Caki2 (cell line): ENCODE measurements at places on chromosomes 11 and 22.

DNA sequence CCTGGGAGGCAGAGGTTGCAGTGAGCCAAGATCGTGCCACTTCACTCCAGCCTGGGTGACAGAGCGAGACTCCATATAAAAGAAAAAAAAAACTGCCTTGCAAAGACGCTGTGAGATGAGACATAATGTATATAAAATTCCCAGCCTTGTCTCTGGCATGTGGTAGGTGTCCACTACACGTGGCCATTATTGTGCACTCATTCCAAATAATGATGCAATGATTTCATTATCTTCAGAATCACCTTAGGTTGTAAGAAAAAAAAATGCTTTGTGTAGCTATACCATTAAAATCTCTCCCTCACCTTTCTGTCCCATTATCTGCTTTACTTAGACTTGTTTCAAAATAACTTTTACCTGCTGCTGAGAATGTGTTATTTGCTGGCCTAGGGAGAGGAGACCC, 41.6 kb downstream of the C11orf96 start:
- no peak for DNase-seq

DNA sequence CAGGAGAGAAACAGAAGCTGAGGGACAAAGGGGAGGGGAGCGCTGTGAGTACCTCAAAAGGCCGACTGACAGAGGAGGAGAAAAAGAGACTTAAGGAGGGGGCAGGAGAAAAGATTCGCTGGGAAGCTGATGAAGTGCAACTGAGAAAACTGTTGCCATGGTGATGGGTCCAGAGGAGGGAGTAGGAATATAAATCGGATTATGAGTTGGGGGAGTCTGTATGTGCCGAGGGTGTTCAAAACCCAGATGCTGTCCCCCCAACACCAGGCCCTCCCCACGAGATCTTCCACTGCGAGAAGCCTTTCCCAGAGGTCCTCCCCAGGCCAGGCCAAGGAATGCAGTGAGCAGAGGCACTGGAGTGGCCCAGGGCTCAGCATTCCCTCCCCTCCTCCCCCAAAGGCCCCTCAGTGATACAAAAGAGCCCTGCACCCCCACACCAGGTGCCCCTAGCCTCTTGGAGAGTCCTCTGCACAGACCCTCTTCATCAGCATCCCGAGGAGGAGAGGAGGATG, 13.7 kb upstream of the BCL9L start:
- no peak for DNase-seq

- DNase-seq: no peak
Observed at GRCh38 chr11:67491276-67492068, 8.6 kb downstream of the AIP start.

DNA sequence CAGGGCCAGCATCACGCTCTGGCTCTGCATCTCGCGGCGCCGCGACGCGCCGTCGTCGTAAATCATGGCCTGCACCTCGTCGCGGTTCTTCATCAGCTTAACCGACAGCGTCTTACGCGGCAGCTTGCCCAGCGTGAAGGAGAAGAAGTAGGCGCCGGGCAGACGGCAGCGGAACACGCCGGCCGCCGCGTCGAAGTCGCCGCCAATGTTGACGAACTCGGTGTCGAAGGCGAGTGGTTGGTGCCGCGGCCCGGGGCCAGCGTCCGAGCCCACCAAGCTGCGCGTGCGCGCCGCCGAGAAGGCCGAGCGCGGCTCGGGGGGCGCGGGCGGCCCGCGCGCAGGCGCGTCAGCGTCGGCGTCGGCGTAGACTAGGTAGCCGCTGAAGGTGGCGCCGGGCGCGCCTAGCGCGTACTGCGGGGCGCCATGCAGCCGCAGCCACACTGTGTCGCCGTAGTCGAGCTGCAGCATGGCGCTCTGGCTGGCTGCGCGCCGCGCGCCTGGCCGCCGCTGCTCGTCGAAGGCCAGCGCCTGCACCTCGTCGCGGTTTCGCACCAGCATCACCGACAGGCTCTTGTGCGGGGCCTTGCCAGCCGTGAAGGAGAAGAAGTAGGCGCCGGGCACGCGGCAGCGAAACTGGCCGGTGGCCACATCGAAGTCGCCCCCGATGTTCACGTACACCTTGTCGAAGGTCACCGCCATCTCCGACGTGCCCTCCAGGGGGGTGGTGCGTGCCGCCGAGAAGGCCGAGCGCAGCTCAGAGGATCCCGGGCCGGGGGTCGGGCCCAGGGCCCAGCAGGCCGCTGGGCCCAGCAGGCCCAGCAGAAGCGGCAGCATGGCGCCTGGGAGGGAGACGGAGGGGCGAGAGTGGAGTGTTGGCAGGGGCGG, 3.7 kb downstream of the FAM180B start:
- DNase-seq: no peak

GRCh38 chr11:69825037-69825834, 6.0 kb upstream of the FGF3 start:
- DNase-seq: peak; percentile 32

GRCh38 chr11:108018708-108019107, 10.0 kb downstream of the CUL5 start:
- no peak for DNase-seq

- no peak for DNase-seq
Observed at GRCh38 chr22:30219049-30219654, 27.4 kb downstream of the LIF start.

DNA sequence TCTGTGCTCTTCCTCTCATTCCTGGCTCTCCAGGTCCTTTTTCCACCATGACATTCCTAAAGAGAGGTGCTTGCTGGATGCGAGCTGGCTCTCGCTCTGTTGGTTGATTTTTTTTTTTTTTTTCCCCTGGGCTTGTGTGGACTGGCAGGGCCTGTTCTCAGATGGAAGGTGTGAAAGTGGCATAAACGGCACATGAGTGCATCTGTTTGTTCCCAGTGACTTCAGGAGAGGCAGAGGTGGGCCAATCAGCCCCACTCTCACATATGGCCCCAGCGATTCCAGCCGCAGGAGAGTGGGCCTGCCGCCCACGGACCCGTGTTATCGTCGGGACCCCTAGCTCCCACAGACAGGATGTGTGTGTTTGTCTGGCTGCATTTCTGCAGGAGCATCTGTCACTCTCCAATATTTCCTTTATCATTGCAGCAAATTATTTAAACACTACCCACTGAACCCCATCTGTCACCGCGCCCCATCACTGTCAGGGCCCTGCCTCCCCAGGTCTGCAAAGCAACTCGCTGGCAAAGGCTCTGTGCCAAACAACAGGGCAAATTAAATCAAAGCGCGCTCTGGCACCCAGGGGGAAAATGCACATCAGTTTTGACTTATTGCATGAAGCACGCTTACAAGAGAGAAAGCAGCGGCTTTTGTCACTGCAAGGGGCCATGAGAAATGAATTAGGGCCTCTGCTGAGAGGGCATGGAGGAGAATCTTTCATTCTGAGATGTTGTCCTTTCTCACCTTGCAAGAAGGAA, 886.3 kb downstream of the NTM start:
- no peak for DNase-seq

DNA sequence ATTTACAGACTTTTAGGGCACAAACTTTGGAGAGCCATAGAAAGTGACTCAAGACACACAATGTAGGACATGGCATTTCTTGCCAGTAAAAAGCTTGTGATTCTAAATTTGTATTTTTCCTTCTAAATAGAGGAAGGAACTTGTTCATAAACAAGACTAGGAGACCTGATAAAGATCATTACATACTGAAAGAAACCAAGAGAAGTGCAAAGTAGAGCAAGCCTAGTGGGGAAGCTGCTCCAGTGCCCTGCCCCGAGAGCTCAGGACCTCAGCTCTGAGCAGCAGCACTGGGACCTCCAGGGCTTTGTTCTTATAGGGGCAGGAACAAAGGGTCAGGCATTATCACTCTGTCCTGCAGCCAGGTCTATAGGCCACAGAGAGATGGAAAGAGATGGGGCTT, 7.2 kb downstream of the IRAG1 start:
- no peak for DNase-seq

GRCh38 chr22:19174106-19175025, 4.2 kb downstream of the SLC25A1 start:
- peak; percentile 50 for DNase-seq

- DNase-seq: no peak
Observed at GRCh38 chr11:69972351-69972802, 105.7 kb upstream of the ANO1 start.

GRCh38 chr11:131449036-131450019, 78.9 kb downstream of the NTM start:
- no peak for DNase-seq

GRCh38 chr11:86148345-86148747, 79.5 kb upstream of the PICALM start:
- no peak for DNase-seq

DNA sequence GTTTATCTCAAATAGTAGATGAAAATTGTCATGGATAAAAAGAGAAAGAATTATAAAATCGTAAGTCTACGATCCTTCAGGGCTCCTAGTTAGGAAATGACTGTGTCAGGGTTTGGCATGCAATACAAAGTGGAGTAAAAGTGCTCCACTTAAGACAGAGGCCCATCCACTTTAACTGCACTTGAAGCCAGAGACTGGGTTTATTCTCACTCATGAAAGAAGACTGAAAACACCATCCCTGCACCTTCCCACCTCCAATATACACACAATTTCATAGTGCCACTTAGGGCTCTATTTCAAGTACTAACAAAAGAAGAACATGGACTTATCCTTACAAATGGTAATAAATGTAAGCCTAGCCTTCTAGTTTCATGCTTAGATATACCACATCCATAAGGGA, 70.7 kb downstream of the ANO5 start:
- DNase-seq: no peak

DNA sequence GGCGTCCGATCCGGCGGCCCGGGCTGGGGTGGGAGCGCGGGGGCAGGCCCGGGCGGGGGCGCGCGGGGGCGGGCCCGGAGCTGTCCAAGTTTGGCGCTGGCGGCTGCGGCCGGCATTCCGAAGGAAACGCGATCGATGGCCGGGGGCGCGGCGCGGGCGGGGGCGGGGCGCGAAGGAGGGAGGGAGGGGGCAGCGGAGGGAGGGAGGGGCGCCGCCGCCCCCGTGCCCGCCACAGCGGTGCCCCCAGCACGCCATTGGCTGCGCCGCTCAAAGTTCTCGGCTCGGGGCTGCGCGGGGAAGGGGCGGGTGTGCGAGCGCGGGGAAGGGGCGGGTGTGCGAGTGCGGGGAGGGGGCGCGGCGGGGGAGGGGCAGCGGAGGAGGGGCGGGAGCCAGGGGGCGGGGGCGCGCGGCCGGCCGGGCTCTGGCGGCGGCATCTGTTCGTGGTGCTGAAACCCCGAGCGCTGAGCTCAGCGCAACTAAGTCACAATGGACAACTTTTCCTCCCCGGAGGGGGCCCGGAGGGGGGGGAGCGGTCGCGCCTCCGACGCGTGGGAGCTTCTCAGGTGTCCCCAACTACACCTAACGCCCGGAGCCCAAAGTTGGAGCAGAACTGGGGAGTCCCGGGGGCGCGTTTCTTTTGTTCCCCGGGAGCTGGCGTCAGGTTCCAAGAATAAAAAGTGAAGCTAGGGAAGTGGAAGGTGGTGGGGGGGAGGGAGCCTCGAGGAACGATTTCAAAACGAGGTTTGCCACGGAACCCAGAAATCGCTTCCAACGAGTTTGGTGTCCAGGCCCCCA, 2.2 kb downstream of the PHF21B start:
- DNase-seq: peak; percentile 38

GRCh38 chr11:6928916-6929315, 2.7 kb downstream of the ZNF215 start:
- DNase-seq: no peak

DNA sequence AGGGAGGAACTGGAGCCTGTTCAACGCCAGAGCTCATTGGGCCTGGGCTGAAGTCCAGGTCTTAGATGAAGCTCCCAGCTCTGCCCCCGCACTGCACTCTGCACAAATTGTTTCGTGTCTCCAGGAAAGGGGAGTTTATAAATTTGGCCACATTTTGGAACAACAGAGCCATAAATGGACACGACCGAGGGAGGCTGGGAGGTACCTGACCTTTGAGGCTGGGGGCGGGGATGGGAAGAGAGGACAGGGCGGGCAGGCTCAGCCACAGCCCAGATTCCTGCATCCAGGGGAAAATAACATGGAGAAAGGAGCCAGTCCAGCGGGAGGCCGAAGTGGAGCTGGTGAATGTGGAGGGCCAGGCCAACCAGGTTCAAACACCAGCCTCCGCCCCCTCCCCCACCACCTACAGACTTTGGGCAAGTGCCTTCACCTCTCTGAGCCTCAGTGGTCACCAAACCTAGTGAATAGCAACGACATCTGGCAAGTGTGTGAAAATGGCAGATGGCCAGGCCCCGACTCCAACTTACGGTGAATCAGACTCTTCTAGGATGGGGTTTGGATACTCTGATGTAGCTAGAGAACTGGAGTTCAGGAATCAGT, 36.8 kb upstream of the SMTN start:
- DNase-seq: no peak

DNA sequence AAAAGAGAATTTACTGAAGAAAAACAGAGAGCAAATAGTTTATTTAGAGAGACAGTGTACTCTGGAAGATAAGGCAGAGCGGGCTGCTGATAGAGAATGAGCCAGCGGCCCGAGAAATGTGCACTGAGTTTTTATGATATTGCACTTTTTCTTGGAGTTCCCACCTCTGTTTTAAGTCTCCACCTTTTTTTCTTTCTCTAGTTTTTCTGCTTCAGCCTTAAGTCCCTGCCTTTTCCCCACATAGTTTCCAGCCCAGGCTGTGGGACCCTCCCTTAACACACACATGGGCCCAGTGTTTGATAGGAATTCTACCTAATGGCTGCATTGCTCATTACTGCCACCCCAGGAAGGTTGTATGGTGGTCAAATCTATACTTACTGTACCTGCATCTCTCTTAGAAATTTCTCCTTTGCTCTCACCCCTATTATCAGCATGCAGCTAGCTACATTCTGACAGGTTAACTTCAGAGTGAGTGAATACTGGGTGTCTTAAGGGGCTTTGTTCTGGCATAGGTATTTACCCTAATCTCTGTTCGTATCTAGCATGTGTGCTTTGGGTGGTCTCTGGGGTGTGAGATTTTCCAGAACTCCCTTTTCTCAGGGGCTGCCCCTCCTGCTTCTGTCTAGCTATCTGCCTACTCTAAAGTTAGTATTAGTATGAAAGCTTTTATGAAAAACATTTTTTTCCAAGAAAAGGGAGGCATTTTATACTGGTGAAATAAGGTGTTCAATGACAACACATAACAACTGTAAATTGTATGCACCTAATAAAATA, 127.3 kb upstream of the TOP3B start:
- DNase-seq: peak; percentile 21

- no peak for DNase-seq
Observed at GRCh38 chr11:19766206-19766605, 53.6 kb downstream of the NAV2 start.

DNA sequence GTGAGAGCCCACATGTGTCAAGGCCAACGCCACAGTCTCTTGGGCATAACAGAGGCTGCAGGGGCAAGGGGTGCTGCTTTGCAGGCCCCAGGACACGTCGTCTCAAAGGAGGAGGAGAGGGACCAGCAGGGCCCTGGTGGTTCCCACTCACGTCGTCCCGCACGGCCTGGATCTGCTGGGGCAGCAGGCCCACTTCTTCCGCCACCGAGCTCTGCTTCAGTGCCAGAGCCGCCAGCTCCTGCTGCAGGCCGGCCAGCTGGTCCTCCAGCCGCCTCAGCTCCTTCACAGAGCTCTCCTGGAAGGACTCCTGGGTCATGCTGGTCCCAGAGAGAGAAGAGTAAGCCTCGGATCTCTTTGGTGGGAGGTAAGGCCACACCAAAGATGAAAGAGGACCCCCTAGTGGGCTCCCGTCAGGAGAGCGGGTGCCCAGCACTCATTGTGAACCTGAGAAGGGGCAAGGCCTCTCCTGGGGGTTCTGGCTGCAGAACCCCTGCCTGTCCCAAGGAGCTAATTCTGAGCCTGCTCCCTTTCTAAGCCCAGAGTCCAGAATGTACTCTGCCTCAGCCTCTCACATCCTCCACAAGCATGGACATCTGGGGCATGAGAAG, 15.6 kb downstream of the SUN2 start:
- DNase-seq: no peak

- no peak for DNase-seq
Observed at GRCh38 chr22:47203554-47203991, 441.1 kb downstream of the TBC1D22A start.

GRCh38 chr11:66727282-66728037, 1.6 kb downstream of the SPTBN2 start:
- no peak for DNase-seq
